Epithelial cell of esophagus (primary cell): ENCODE measurements at places on chromosomes 7 and 10.

GRCh38 chr7:138226001-138226476 lies 149.8 kb downstream of the AKR1D1 start:
- no peak for DNase-seq

DNA sequence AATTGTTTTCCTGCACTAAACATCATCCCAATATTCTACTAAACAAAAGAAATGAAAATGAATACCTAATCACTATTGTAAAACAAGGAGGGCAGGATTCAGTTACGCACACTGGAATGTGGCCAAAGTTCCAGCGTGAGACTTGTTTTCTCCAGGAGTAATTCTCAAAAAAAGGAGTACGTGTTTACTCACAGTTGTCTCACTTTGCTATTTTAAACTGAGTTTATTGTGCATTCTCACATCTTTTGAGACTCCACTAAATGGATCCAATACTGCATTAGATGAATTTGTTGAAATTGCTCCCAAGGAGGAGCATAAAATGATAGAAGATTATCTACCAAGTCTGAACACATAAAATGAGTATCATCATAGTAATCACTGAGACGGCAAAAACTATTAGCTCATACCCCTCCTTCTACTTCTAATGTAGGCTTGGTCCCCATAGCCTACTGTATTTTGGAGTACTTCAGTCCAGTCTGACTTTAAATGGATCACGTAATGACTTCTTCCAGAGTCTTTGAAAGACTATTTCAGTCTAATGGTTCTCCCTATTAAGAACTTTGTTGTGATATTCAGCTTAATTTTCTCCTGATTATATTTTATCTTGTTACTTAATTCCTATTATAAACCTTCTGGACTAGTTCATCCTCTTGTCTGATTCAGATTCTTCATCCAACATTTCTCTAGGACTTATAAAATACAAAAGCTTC lies 3.8 kb downstream of the GRM3 start:
- no peak for DNase-seq

DNA sequence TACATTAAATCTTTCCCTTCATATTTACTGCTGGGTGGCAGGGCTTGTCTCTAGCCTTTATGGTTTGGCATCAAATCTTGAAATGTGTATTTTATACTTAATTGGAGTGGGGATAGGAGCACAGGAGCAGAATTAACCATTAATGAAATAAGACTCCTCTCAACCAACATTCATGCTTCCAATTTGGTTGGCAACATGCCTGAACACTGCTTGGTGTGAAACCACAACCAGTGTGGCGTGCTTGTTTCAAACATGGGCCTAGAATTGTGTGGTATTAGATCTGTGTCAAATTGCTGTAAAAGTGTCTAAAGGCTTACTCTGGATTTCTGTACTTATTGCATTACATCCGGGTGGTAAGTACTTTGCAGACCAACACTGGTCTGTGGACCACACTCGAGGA lies 25.1 kb upstream of the VPS41 start:
- DNase-seq, result no peak

DNA sequence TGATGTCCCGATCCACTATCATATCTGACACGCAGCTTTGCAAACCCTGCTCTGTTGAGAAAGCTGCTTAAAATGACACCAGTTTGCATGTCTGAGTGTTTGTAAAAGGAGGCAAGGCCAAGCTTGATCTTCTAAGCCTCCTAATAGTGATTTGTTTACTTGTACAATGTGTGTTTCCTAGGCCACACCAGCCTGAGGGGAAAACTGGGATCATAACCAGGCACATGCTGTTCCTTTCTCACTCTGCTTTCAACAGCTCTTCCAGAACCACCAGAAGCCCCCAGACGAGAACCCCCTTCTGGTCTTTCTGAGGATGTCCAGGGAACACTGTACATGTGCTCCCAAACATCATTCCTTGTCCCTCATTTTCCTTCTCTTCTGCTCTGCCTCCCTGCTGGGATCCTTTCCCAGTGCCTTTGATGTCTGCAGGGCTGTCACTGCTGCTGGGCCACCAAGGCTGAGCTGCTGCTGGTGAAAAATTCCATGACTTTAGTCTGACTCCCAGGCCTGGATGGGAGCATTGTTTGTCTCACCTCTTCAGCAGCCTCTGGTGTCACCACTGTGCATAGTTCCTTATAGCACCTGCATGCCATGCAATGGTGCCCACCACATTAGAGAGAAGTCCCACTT lies 4.0 kb upstream of the LGI1 start:
- no peak for DNase-seq

GRCh38 chr10:22340329-22341189 lies 4.7 kb upstream of the SPAG6 start:
- DNase-seq, result peak; percentile 69
